ENCODE measurements at places on chromosomes 5 and 9.

DNA sequence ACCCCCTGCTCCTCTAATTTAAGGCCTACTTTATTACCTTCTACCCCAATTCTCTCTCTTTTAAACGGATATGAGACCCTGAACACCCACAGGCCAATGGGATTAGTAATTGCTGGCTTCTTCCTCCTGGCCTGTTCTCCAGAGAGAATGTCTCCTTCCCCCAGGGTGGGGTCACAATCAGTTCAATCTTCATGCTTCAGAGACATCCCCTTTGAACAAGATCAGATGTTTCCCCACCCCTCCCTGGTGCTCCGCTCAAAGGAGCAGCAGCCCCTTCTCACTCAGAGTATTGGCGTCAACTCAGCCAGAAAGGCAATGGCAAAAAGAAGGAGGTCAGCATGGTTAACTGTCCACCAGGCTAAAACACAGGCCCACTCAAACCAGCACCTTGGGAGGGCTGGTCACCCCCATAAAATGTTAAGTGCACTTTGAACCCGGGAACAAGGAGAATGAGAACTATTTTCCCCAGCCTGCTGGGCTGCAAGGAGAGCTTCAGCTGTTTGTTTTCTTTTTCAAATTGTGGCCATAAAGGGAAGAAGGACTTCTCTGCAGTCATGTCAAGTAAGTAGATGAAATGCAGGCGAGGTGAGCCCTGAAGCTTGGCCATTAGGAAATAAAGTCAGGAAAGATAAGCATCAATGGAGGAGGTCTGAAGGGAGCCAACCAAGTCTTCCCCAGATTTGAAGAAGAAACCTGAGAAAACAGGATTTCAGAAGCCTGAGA is 20.1 kb downstream of the LHFPL2 start:
- no peak for DNase-seq

DNA sequence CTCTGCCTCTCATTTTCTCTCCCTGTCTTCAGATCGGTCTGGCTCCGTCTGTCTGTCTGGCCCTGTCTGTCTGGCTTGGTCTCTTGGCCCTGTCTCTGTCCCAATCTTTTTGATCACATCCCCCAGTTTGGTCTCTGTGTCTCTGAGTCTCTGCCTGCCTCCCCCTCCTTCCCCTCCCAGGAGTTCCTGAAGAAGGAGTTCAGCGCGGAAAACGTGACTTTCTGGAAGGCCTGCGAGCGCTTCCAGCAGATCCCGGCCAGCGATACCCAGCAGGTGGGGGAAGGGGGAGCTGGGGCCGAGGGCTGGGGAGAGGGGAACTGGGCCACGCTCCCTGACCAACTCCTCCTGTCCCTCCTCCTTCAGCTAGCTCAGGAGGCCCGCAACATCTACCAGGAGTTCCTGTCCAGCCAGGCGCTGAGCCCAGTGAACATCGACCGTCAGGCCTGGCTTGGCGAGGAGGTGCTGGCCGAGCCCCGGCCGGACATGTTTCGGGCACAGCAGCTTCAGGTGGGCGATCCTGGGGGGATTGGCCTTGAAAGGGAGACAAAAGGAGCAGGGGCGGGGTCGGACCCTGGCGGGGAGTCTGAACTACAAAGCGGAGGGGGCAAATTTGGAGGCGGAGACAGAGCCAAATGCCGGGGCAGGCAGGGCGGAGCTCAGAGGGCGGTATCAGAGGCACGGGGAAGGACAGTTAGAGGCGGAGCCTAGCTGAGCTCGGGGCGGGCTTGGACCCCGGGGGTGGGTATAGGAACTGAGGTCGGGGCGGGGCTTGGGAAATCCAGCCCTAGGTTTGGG is 9.0 kb downstream of the RGS14 start:
- peak; percentile 75 for DNase-seq

- DNase-seq: no peak
These were observed 199.1 kb upstream of the SLC30A5 start for GRCh38 chr5:68894673-68895072.

DNA sequence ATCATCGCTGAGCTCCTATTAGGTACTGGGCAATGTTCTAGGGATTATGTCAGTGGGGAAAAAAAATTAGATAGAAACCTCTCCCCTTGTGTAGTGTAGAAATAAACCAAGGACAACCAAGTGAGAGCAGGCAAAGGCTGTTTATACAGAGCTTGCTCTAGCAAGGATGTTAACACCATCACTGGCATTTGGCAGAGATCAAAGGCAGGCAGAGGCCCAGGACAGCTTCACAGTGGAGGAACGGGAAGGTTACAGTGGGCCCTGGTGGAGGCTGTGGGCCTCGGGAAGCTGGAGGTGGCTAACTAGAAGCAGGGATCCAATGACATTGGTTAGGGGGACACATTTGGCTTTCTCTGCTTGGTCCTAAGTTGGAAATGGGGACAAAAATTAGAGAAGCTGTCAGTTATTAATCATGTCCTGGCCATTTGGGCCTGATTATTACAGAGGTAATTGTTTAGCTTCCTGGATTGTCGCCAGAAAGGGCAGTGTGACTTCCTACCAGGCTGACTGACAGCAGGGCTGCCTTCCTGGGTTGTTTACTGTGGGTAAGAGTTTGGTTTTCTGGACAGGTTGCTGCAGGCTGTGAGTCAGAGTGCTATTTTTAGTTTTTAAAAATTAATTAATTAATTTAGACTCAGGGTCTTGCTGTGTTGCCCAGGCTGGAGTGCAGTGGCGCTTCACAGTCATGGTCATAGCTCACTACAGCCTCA is 259.3 kb downstream of the ROR2 start:
- no peak for DNase-seq

- no peak for DNase-seq
These were observed 72.0 kb upstream of the IL12B start for GRCh38 chr5:159402311-159402710.

DNA sequence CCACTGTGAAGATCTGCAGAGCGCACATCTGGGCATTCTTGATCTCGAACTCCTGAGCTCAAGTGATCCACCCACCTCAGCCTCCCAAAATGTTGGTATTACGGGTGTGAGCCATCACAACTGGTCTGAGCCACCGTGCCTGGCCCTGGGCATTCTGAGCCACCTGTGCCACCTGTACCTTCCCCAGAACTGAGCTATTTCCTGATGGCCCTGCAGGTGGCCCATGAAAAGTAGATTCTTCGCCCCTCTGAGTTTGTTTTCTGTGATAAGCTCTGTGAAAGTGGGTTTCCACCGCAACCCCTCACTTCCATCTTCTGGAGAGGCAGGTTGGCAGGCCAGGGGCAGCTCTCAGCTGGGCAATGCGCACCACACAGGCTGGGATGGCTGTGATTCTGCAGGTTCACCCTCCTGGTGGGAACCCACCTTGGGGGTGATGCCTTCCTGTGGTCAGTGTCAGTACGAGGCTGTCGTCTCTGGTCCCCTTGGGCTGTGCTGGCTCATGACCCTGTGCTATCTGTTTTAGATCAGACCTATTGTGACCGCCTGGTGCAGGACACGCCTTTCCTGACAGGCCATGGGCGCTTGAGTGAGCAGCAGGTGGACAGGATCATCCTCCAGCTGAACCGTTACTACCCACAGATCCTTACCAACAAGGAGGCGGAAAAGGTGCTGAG is 11.3 kb downstream of the CARD19 start:
- no peak for DNase-seq

- no peak for DNase-seq
These were observed 215.6 kb upstream of the ADAMTS16 start for GRCh38 chr5:4924577-4924976.

Measured in cardiac fibroblast (primary cell).